ENCODE measurements at places on chromosomes 5 and 9.

- no peak for DNase-seq
These were observed 101.9 kb upstream of the EFNA5 start for GRCh38 chr5:107772418-107773310.

- DNase-seq: no peak
These were observed 2309.4 kb upstream of the ACO1 start for GRCh38 chr9:30075022-30075421.

GRCh38 chr9:127491516-127491915 is 40.2 kb downstream of the LRSAM1 start:
- no peak for DNase-seq

DNA sequence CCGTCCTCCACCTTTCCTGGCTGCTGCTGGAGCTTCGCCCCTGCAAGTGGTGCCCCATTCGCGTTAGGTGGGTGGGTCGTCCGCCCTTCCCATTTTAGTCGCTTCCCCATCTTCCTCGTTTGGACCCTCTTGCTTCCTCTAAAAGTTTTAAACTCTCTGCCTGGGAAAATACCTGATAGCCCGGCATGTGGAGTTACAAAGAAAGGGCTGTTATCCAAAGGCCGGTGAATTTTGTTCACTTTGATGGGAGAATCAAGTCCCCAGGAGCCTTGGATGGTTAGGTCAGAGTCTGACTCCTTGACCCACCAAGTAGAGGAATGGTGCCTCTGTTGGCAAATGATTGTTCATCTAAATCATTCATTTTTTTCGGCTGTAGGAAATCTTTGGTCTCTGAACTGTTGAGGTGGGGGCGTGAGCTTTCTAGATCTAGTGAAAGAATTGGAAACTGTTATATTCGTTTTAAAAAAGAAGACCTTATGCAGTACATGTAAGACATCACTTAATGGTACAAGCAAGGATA is 29.5 kb upstream of the APC start:
- no peak for DNase-seq

DNA sequence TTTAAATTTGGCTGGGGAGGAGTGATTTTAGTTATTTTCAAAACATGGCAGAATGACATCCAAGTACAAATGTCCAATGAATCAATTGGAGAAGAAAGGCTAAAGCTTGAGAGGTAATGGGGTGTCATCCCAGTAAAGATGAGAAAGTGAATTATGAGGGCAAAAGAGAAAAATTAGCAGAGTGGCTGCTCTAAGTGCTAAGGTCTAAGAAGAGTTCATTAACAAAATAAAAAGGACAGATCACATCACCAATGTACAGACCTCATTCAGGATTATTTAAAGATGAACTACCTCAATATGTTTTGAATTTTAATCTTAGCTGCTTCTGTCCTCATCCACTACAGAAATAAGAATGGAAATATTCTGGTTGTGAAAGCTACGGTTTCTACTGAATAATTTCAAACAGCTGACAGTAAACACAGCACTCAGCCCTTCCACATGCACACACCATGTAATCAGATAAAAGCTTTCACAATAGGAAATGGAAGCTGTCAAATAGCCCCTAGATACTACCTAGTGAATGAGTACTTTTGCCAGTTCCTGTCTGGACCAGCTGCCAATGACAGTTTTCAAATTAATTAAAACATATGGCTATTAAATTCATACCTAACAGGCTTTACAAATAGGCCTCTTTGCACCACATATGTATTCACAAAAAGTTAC is 171.5 kb downstream of the SSBP2 start:
- no peak for DNase-seq

DNA sequence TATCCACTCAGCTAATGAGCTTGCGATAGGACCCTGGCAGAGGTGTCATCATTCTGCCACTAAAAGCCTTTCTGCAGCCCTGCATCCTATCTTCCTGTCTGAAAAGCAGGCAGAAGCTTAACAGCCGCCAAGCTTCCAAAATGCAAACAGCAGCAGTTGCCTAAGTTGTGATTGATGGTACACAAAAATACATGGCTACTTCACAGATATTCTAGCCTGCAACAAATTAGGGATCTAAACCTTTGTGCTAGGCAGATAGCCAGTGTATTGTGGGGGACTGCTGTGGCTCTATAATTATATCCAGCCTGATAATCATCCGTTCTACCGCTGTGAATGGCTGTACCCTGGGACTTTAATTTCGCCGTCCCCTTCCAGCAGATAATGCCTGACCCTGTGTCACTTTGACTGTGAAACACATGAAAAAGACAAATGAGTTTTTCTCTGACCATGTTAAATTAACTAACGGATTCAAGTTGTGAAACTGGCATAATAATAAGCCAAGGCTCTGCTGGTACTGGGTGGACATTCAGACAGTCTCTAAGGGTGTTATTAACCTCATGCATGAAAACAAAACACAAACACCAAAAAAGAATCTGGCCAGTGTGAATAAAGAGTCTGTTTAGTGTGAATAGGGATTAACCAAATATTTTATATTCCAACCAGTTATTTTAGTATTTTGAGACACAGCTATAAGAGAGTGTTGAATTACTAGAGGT is 45.9 kb downstream of the SEMA6A start:
- no peak for DNase-seq

- peak; percentile 55 for DNase-seq
These were observed 1.2 kb downstream of the LHFPL2 start for GRCh38 chr5:78647351-78647818.

GRCh38 chr9:102631559-102631958 is 363.6 kb upstream of the CYLC2 start:
- DNase-seq: peak; percentile 15

- no peak for DNase-seq
These were observed 28.8 kb downstream of the TNIP1 start for GRCh38 chr5:151051931-151052608.

- DNase-seq: no peak
These were observed 116.4 kb upstream of the COL5A1 start for GRCh38 chr9:134525070-134525815.

GRCh38 chr5:147997486-147997885 is 66.3 kb upstream of the SPINK5 start:
- DNase-seq: no peak

DNA sequence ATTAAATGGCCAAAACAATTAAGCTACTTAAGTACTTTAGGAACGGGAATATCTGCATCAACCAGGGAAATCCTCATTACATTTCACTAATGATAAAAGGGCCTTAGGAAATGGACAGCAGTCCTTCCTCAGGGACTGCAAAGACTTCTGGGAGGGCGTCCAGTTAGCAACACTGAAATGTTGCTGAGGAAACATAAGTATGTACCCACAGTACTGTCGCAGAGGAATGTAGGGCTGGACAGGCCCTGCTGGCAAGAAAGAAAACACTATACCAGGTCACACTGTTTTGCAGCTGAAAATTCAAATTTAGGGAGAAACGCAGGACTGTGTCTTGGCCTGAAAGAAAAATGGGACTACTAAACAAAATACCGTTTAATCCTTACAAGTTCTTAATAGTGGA is 1.3 kb downstream of the C5orf15 start:
- peak; percentile 30 for DNase-seq

DNA sequence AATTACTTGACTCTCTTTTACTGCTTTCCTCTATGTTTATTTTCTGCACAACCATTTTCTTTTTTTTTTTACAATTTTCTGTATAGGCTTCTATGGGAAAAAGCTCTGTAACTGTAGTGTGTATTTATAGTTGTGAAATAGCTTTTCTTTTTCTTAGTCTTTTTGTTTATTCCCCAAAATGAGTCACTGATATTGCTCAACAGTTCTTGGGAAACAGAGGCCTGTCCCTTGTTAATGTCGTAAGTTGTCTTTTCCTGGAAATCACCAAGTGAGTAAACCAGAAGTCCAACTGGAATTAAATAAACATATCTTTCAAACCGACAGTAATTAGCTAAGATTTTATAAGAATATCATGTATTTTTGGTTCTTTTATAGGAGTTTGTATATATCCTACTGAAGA is 325.1 kb upstream of the PRR16 start:
- DNase-seq: peak; percentile 85

DNA sequence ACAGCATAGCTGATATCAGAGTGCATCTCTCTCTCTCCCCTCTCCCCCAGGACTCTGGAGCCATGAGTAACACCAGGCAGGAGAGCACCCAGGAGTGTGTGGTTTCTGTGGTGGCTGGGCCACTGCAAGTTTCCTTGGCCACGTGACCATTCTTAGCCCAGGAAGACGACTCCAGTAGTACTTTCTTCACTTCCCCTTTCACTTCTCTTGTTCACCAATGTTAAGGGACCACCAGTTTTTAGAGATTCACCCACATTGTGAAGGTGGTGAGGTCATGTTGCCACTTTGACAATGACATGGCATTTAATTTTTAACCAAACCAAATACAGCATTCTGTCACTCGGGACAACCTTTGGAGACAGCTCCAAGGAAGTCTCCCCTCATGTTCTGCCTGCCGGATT is 17.9 kb upstream of the DAPK1 start:
- peak; percentile 21 for DNase-seq

- peak; percentile 73 for DNase-seq
These were observed 170.5 kb downstream of the NR3C1 start for GRCh38 chr5:143233031-143233430.

All from fibroblast of skin of back (primary cell).